Cortex of kidney (tissue), 1 donor: ENCODE measurements at places on chromosomes 13 and 19.

DNA sequence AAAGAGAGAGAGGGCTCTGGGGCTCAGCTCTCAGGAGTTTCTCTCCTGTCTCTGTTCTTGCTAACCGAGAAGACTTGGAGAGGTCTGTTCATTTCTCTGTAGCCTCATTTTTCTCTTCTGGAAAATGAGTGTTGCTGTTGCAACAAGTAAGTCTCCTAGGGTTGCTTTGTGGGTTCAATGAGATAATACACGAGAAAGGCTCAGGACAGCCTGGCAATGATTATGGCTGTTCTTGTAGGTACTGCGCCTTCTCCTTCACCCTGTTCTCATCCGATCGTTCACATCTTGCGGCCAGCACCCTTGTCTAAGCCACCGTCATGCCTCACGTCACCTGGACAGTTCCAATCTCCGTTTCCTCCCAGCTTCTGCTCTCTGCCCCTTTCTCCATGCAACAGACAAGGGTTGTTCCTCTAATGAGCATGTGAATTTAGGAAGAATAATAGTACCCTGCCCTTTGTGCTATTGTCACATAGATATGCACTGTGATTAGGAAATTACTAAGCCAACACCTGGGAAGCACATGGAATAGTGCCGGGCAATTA lies 4.2 kb downstream of the C5AR1 start:
- no peak for DNase-seq

DNA sequence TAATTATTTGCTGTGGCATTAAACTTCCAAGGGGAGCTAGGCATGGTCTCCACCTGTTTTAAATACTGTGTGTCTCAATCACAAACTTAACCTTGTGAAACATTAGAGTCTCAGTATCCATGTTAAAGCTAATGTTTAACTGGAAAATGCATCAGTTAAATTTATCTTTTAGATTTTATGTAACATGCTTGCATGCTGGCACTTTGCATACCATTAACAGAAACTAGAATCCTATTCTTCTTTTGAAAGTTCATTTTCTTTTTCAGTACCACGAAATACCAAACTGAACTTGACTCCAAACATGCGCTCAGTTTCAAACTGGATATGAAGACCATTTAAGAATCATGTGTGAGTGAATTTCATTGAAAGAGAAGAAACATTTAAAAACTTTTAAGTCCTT lies 328.9 kb upstream of the SLC10A2 start:
- no peak for DNase-seq

DNA sequence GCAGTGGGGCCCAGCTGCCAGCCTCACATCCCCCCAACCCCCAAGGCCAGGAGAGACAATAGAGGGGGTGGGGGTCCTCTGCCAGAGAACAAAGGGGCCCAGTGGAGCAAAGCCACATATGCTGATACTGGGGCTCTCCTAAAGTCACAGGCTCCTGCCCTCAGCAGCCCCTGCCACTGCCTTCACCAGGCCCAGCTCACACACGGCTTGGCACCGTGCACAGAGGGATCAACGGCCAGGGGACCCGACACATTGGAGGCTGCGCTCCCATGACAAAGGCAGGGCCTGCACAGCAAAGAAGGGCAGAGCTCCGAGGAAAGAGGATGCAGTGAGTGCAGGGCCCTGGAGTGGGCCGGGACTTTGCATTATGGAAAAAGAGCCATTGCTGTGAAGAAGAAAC lies 146.4 kb downstream of the KDM4B start:
- no peak for DNase-seq

DNA sequence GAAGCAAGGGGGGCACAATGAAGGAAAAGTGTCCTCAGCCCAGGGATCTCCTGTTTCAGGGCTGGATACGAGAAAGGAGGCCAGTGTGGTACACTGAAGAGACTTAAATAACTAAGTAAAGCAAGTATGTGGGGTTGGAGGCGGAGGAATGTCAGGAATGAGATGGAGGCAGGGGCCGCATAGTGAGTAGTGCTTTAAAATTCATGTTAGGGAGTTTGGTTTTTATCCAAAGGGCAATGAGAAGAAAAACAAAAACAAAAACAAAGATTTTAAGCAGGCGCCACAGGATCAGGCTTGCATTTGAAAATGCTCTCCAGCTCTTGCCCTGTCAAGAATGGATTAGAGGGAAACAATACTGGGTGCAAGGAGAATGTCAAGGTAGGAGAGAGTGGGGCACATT lies 273.4 kb downstream of the DCLK1 start:
- no peak for DNase-seq

- DNase-seq: no peak
These were observed 373.7 kb downstream of the DNAJC15 start for GRCh38 chr13:43397111-43397510.

GRCh38 chr13:109718726-109719125 lies 67.7 kb downstream of the IRS2 start:
- no peak for DNase-seq

DNA sequence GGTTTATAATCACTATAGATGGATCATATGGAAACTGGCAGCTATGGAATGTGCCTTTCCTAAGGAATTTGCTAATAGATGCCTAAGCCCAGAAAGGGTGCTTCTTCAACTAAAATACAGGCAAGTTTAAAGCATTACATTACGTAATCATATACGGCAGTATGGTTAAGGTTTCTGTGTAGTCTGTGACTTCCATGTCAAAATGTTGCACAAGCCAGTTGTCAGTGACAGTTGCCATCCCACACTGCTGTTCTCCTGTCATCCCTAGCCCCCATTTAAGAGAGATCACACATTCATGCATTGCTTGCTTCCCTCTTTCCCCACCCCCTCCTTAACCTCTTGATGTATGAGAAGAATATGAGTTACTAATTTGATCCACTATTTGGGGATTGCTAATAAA lies 47.3 kb downstream of the BRCA2 start:
- DNase-seq: no peak

DNA sequence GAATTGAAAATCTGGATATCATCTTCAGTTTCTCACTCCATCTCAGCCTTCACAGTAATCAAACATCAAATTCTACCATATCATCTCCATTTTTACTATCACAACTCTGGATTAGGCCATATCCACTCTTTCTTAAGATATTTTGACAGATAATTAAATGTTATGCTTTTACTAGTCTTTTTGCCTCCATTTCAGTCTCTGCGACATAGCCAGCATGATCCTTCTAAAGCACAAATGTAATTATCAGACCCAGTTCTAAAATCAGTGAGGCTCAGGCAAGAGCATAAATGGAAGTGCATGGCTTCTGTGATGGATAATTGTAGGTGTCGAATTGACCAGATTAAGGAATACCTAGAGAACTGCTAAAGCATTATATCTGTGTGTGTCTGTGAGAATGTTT lies 307.7 kb downstream of the PCDH20 start:
- DNase-seq: no peak

- no peak for DNase-seq
These were observed 2.7 kb downstream of the SIPA1L3 start for GRCh38 chr19:37909661-37910199.

DNA sequence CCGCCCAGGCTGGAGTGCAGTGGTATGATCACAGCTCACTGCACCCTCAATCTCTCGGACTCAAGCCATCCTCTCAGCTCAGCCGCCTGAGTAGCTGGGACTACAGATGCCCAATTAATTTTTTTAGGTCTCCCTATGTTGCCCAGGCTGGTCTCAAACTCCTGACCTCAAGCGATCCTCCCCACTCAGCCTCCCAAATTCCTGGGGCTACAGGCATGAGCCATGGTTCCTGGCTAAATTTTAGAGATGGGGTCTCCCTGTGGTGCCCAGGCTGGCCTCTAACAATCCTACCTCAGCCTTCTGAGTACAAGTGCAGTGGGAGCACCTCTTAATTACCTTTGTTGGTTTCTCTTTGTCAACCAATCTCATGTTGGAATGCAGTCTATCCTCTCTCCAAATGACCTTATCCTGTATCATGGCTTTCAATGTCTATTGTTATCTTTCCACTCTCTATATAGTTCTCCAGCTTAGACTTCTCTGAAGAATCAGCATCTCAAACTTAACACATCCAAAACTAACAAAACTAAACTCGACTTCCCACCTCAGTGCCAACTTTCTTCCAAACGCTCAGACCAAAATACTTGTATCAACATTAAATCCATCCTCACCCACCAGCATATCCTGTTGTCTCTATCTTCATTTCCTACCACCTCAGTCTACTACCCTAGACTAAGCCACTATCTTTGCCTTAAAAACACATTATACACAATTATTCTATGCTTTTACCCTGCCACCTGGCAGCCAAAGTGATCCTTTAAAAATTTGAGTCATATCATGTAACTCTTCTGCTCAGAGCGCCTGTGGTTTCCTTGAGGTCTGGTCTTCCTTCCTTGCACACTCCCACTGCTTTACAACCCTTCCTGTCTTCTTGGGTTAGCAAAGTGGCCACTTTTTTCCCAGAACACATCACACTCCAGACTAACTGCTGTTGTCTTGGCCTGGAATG lies 6.7 kb downstream of the TPT1 start:
- no peak for DNase-seq

DNA sequence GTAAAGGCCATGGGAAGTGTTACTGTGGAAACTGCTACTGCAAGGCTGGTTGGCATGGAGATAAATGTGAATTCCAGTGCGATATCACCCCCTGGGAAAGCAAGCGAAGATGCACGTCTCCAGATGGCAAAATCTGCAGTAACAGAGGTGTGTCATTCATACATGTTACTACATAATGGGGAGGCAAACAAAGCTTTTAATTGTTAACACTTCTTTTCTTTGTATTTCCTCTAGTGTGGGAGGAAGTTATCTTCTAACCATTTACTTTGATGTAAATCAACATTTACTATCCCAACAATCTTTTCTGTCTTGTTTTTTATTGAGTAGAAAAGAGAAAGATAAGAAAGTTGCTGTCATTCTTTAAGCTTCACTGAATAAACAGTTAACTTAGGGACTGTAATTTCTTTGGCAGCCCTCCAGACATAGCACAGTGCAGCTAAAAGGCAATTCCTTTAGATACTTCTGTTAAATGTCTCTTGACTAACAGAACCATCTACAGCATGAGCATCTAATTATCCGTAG lies 126.9 kb downstream of the ITGBL1 start:
- DNase-seq: no peak

DNA sequence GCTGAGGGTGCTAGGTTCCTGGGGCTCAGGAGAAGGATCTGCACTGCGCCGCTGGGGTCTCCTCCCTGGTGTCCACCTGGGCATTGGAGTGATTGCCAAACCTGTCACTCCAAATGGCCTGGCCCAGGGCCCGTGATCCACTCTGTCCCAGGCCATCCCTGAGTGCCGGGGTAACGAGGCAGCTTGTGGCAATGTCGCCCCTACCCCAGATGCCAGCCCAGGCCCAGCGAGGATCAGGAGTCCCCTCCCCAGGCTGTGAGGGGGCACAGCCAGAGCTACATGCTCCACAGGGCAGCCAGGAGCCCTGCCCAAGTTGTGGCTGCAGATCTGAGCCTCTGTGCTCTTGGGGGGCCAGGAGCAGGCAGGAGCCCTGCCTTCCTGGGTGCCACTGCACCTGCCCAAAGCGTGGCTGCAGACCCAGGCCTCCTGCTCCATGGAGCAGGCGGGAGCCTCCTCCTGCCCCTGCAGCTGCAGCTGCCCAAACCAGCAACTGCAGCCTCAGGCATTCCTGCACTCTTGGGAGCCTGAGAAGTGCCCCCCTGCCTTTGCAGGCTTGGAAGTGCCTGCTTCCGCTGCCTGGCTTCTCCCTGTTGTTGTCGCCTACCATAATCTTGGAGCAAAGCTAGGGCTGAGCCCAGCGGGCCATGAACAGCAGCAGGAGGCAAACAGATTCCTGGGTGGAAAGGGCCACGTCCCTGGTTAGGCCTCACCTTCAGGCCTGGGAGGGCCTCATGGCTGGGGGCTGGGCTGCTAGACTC lies 4.6 kb downstream of the IGFL4 start:
- no peak for DNase-seq

- no peak for DNase-seq
These were observed 2.4 kb downstream of the SMIM24 start for GRCh38 chr19:3477951-3478350.

DNA sequence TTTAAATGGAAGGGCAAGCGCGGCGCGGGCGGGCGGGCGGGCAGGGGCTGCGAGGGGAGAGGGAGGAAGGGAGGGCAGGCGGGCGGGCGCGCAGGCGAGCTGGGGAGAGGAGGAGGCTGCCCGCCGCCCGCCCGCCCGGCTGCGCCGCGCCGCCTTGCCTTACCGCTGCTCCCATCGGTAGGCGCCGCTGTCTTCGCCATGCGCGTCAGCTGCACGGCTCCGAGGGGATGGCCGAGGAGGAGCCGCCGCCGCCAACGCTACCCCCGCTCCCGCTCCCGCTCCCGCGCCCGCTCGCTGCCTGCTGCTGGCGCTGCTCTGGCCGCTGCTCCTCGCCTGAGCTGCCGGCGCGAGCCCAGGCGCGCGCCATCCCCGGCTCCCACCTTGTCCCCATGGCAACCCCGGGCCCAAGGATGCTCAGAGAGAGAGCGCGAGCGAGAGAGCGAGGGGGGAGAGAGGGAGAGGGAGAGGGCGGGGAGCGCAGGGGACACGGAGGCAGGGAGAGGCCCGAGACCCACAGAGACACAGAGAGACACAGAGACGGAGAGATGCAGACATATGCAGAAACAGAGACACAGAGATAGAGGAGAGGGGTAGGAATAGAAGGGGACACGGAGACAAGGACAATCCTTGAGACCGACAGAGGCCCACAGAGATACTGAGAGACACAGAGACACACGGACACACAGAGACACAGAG lies 40.3 kb downstream of the DEDD2 start:
- DNase-seq: no peak

- no peak for DNase-seq
These were observed 144.1 kb upstream of the TRPC4 start for GRCh38 chr13:38013676-38014075.

GRCh38 chr13:96091164-96092117 lies 1.5 kb downstream of the HS6ST3 start:
- no peak for DNase-seq

GRCh38 chr19:7652061-7652641 lies 15.2 kb downstream of the STXBP2 start:
- no peak for DNase-seq

GRCh38 chr13:26656919-26657318 lies 99.4 kb downstream of the WASF3 start:
- no peak for DNase-seq

GRCh38 chr13:110392510-110393240 lies 85.6 kb downstream of the COL4A2 start:
- DNase-seq: no peak

- no peak for DNase-seq
These were observed 1519.9 kb upstream of the MIR17HG start for GRCh38 chr13:89827552-89827951.

DNA sequence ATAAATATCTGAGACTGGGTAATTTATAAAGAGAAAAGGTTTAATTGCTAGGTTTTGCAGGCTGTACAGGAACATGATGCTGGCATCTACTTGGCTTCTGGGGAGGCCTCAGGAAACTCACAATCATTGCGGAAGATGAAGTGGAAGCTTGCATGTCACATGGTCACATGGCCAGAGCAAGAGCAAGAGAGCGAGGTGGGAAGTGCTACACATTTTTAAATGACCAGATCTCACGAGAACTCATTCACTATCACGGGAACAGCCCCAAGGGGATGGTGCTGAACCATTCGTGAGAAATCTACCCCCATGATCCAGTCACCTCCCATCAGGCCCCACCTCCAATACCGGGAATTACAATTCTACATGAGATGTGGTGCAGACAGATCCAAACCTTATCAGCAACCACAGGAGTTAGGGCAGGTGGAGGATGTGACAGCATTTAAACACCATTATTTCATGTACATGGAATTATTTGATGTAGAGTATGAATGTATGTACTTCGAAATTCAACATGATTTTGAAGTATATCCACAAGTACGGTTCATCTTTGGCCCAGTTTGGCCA lies 10.5 kb upstream of the CLDN10 start:
- DNase-seq: no peak
